ENCODE measurements at places on chromosomes 2 and 18.

GRCh38 chr2:229488232-229488631 is 217.1 kb upstream of the PID1 start:
- DNase-seq = no peak

GRCh38 chr2:170766693-170767092 is 3.5 kb upstream of the ERICH2 start:
- DNase-seq = no peak

- no peak for DNase-seq
Measured at GRCh38 chr2:152383702-152384101, 48.7 kb downstream of the FMNL2 start.

DNA sequence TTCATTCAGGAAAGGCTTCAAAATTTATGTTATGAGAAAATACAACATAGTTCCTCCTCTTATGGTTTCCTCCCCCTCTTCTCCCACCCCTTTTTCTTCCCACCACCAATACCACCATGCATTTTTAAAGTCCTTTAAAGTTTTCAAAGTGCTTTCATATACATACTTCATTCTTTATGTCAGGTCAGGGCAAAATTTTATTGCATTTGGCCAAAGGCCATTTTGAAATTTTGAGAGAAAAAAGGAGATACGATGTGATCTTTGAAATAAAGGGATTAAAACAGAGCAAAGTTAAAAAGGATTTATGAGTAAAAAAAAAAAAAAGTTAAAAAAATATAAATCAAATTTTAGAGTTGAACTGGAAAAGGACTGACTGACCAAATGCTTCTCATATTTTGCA is 792.5 kb upstream of the FANCL start:
- no peak for DNase-seq

DNA sequence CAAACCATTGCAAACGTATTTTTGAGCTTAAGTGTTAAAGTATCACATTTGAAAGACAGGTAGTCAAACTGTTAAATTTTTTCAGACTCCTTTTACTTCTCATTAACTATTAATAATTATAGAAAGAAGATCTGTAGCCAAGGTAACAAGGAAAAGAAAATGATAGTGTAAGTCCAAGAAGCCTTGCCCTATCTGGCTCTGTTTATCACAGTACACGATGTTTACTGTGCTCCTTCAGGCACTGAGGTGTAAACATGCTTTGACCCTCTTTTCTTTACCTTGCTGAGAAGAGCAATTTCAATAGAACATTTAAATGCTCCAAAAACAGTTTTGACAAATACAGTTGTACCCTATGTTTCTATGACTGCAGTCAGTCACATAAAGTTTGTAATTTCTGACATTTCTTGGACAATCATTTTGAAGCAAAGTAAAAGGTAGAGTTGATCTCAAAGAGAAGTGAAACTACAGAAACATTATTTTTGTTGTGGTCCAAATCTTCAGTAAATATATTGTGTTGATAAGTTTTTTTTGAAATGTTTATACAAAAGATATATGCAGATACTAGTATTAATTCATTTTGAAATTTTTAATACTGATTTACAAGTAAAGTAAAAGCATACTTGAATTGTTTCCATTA is 152.6 kb upstream of the KYNU start:
- DNase-seq = no peak

Data from SIG-M5 (cell line).